ENCODE measurements at places on chromosomes 12 and 14.

- no peak overlapping the region for H3K4me3 ChIP-seq
- H3K36me3 ChIP-seq = no peaks in the 10 kb centered on the region
- H3K27me3 ChIP-seq = no peaks in the 10 kb centered on the region
Observed at GRCh38 chr12:41473441-41473840, 285.3 kb downstream of the PDZRN4 start.

DNA sequence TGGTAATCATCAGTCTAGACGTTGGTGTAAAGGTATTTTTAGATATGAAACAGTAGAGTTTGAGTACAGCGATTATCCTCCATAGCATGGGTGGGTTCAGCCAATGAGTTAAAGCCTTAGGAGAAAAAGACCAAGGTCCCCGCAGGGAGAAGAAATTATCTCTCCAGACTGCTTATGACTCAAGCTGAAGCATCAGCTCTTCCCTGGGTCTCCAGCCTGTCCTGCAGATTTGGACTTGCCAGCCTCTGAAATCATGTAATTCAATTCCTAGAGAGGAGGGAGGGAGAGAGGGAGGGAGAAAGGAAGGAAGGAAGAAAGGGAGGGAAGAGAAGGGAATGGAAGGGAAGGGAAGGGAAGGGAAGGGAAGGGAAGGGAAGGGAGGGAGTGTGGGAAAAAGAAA is 12.0 kb upstream of the DTX1 start:
- no peak overlapping the region for H3K4me3 ChIP-seq
- H3K36me3 ChIP-seq = no peaks in the 10 kb centered on the region
- no peak for DNase-seq
- H3K4me1 ChIP-seq = peaks cover 8% of the 10 kb centered on the region

- peaks cover 4% of the 10 kb centered on the region for H3K4me1 ChIP-seq
- H3K27ac ChIP-seq = no peak overlapping the region
- peaks cover 14% of the 10 kb centered on the region for H3K27me3 ChIP-seq
- no peak overlapping the region for H3K4me3 ChIP-seq
Observed at GRCh38 chr12:27338473-27338872, 5.8 kb downstream of the BMAL2 start.

- H3K4me1 ChIP-seq = peaks cover 62% of the 10 kb centered on the region
- no peaks in the 10 kb centered on the region for H3K27me3 ChIP-seq
- no peak overlapping the region for H3K4me3 ChIP-seq
- peak overlapping the region; percentile 76 for H3K27ac ChIP-seq
Observed at GRCh38 chr14:68283378-68284123, 464.0 kb downstream of the RAD51B start.

DNA sequence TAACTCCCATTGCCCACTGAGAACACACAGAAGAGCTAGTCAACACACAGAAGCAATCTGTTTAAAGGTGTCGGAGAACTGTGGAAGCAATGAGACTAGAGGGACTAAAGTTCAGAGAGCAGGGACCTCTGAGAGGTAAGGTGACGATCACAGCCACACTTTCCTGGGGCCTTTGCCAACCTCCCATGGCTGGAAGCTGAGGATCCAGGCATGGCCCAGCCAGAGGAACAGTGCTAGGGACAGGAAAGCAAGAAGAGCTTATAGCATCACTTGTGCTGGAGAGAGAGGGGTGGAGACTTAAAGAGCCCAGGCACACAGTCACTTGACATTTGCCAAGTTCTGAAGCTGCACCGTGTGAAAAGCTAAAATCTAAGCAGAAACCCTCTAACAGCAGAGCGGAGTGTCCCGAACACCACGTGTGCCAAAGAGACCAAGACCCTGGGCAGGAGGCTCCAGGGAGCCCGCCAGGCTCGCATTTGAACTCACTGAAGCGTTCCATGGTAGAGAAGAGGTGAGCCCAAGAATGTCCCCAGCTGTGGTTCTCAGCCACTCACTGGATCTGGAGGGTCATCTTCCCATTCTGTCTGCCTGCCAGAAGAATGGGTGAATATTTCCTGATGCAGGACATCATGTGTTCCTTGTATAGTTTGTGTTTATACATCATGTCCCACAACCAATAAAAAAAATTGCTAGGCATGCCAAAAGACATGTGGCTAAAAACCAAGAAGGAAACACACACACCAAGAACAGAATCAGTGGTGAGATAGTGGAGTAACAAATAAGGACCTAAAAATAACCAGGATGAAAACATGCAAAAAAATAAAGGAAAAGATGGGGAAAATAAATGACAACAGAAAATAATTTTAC is 174.0 kb upstream of the C14orf180 start:
- H3K4me1 ChIP-seq = no peaks in the 10 kb centered on the region
- no peak overlapping the region for H3K4me3 ChIP-seq
- no peaks in the 10 kb centered on the region for H3K27me3 ChIP-seq
- no peaks in the 10 kb centered on the region for H3K36me3 ChIP-seq

DNA sequence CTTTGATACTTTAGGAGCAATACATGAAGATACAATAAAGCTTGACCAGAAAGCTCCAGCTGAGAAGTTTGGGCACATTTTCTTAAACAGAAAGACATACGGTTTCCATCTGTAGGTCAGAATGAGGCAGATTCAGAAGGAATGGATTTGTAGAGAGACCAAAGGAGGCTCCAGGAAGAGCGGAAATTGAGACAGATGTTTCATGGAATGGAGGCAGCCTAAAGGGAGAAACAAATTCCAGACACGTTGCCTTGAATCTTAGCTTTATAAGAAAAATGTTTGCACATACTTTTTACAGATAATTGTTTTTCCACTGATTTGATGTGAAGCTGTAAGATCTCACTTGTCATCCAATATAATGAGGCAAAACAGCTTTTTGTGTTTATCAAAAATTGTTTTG is 24.8 kb downstream of the EPYC start:
- DNase-seq = no peak
- no peaks in the 10 kb centered on the region for H3K36me3 ChIP-seq
- no peaks in the 10 kb centered on the region for H3K27me3 ChIP-seq
- no peak overlapping the region for H3K27ac ChIP-seq
- H3K4me3 ChIP-seq = no peak overlapping the region

DNA sequence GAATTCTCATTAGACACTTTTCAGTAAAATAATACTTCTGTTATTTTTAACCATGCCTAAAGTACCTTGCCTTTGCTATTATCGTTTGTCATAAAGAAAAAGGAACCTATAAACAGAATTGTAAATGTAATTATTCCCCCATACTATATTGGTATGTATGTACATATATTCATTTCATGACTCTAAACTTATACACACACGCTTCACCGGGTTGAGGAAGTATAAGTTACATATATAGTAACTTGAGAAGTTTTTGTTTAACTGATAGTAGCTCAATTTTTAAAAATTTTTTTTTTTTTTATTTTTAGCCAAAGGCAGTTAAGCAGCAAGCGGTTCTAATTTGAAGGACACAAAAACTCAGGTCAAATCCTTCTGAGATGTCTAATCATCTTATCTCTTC is 107.6 kb downstream of the PLEKHG7 start:
- DNase-seq = no peak
- no peak overlapping the region for H3K27ac ChIP-seq
- H3K27me3 ChIP-seq = no peaks in the 10 kb centered on the region

DNA sequence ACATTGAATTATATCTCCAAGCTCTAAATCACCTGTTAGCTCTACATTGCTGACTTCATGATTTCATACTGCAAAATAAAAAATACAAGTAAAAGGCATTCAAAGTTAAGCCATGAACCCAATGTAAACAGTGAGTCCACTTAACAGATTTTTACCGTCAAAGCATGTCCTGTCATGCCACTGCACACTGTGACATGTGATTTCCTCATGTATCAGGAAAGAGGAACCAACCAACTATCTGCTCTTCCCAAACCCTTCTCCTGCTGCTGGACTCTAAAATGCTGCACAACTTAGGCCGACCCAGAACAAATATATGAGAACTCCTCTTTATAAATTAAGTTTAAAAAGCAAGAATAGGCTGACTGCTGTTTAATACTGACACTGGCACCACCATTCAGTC is 37.5 kb downstream of the TM7SF3 start:
- peaks cover 41% of the 10 kb centered on the region for H3K36me3 ChIP-seq
- H3K27me3 ChIP-seq = no peaks in the 10 kb centered on the region
- H3K27ac ChIP-seq = no peak overlapping the region
- DNase-seq = no peak
- no peak overlapping the region for H3K4me3 ChIP-seq

DNA sequence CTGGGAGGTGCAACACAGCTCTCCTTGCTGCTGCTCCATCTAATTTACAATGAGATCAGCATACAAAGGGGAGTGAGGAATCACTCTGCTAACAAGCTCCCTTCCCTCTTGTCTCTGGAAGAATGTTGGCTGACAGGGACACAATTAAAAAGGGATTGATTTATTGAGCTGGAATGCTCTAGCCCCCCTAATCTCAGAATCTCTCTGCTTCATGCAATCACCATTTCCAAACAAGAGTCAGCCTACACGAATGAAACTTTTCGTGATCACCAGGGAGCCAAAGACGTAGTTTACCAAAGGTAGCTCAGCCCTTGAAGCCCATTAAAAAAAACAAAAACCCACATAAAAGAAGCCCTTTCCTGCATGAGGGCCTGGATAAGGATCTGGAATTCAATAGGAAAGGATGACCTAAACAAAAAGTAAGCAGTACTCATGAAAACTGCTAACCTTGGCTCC is 223.8 kb downstream of the C12orf75 start:
- no peaks in the 10 kb centered on the region for H3K36me3 ChIP-seq
- DNase-seq = no peak
- no peaks in the 10 kb centered on the region for H3K4me1 ChIP-seq
- no peaks in the 10 kb centered on the region for H3K27me3 ChIP-seq

DNA sequence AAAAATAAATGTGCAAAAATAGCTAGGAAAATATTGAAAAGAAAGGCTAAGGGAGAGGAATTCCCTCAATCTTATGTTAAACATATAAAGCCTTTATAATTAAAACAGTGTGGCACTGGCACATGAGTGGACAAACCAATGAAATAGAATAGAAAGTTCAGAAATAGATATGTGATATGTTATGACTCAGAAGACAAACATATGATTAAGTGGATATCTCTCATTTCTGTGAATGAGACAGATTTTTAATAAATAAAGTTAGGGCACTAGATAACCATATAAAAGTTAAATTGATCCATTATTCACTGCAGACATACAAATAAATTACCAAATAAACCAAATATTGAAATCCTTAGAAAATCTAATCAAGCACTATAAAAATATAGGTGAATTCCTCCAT is 73.0 kb downstream of the ALG10B start:
- no peaks in the 10 kb centered on the region for H3K4me1 ChIP-seq
- DNase-seq = no peak
- no peaks in the 10 kb centered on the region for H3K27me3 ChIP-seq
- H3K4me3 ChIP-seq = no peak overlapping the region
- H3K27ac ChIP-seq = no peak overlapping the region

DNA sequence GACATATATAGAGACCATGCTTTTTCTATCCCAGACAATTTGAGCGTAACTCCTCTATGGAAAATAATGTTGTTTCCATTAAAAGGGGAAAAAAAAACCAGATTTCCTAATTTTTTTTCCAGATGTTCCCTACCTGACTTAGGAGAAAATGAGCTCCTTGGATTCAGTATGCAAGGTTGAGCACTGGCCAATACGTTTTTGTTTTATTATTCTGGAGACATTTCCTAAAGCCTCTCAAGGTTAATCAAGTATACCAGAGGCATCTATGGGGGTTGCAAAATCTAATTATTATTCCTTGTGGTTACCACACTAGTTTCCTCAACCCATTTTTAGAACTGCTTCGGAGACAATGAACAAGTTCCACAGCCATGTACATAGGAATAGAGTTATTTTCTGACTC is 291.3 kb downstream of the SLC16A7 start:
- H3K4me3 ChIP-seq = no peak overlapping the region
- H3K27ac ChIP-seq = no peak overlapping the region

DNA sequence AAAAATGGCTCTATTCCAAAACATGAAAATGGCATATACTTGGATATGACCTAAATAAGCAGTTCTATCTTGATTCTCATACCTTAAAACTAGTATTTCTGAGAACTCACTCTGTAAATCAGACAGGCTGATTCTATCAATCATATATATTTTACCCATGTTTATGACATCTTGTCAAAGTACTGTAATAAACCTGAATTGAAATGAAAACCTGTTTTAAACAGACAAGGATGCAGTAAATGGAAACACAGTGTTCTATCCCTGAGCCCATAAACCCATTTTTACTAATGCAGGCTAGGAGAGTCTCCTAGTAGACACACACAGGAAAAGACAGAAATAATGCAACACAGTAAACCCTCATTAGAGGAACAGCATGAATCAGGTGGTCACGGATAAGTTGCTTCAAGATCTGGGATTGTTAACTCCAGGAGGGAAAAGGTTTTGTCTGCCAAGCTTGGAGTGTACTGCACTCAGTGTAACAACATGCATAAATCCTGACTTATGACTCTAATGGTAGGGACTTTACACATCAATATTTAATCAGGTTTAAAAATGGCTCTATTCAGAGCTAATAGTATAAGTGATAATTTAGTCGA is 93.6 kb upstream of the CPNE8 start:
- H3K27me3 ChIP-seq = no peaks in the 10 kb centered on the region
- H3K4me3 ChIP-seq = no peak overlapping the region
- H3K4me1 ChIP-seq = no peaks in the 10 kb centered on the region
- H3K27ac ChIP-seq = no peak overlapping the region
- DNase-seq = no peak
- H3K36me3 ChIP-seq = no peaks in the 10 kb centered on the region

- no peak overlapping the region for H3K27ac ChIP-seq
- H3K27me3 ChIP-seq = no peaks in the 10 kb centered on the region
- H3K36me3 ChIP-seq = no peaks in the 10 kb centered on the region
- no peak overlapping the region for H3K4me3 ChIP-seq
- no peaks in the 10 kb centered on the region for H3K4me1 ChIP-seq
Observed at GRCh38 chr14:95664066-95664465, 22.2 kb upstream of the TCL1B start.

DNA sequence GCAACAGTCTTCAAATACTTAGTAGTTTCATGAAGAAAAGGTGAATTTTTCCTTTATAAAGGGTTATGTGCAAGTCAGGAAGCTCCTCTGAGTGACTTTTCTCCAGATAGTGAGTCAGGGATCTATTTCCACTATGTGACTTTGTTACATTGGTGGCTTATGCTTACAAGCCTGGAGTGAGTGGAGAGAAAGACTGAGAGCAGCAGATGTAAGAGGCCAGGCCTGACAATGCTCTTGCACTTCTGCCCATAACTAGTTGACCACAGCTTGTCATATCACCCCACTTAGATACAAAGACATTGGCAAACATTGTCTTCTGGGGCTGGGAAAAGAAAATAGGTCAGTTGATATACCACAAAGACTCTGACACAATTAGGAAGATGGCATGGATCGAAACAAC is 236.5 kb downstream of the PDZRN4 start:
- no peaks in the 10 kb centered on the region for H3K4me1 ChIP-seq
- no peak for DNase-seq
- H3K27ac ChIP-seq = no peak overlapping the region
- H3K4me3 ChIP-seq = no peak overlapping the region
- H3K36me3 ChIP-seq = no peaks in the 10 kb centered on the region

- H3K36me3 ChIP-seq = no peaks in the 10 kb centered on the region
- no peak for DNase-seq
- H3K4me3 ChIP-seq = no peak overlapping the region
- no peaks in the 10 kb centered on the region for H3K27me3 ChIP-seq
Observed at GRCh38 chr12:31868965-31869364, 90.2 kb upstream of the RESF1 start.

All from CD4-positive, alpha-beta T cell (primary cell).